Vagina (tissue), 2 donors: ENCODE measurements at places on chromosomes 7 and 10. TPM values are rescaled to one million over a fixed set of nuclear protein-coding genes. Genes with fewer than 3 reads are reported as not detected.

GRCh38 chr7:37216156-37216852 is 232.4 kb downstream of the ELMO1 start:
- DNase-seq = no peak

- DNase-seq = no peak
Observed at GRCh38 chr7:106285855-106286492, 1.2 kb upstream of the NAMPT start.

Gene GTPBP10
- 11.0 TPM for total RNA-seq

Gene SNCG
- total RNA-seq = 36.6 TPM

GRCh38 chr10:32751582-32751981 is 206.4 kb downstream of the ITGB1 start:
- no peak for DNase-seq

DNA sequence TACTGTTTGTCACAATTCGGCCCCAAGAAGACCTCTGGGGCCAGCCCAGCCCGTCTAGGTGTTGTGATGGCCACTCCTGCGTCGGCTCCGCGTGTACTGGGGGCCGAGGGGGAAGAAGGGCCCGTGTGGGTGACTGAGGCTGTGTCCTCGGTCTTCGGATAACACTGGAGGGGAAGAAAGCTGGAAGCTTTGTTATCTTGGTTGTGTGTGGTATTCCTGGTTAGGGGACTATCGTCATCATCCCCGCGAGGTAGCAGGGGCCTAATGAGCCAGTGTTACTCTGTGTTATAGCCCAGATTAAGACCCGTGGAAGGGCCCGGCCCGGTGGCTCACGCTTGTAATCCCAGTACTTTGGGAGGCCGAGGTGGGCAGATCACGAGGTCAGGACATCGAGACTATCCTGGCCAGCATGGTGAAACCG is 854 bp downstream of the MTG1 start:
- no peak for DNase-seq

- no peak for DNase-seq
Observed at GRCh38 chr10:43024524-43024923, 52.3 kb upstream of the RET start.

- peak; percentile 55 for DNase-seq
Observed at GRCh38 chr7:106068986-106069385, 43.1 kb downstream of the SYPL1 start.

DNA sequence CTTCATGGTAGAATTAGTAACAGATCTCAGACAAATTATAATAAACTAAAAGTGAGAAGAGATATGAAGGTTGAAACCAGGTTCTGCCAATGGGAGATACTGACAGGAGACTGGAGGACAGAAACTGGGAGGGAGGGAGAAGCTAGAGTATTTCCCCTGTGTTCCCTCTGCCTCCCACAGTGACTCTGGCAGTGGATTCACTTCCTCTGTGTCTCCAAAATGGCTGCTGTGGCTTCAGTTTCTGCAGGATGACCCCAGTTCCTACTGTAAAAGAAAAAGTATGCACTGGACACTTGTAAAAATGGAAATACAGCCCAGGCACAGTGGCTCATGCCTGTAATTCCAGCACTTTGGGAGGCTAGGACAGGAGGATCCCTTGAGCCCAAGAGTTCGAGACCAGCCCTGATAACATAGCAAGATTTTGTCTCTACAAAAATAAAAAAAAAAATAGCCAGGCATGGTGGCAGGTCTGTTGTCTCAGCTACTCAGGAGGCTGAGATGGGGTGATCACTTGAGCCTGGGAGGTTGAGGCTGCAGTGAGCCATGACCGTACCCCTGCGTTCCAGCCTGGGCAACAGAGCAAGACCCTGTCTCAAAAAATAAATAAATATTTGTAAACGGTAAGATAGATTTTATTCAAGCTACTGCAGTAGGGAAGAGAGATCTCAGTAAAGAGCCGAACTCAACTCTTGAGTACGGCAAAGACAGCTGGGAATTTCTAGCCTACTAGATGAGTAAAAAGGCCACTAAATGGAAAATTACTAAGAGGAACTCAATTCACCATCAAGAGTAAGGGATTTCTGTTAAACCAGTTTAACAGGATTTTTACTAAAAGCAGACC is 156.6 kb upstream of the TRIM24 start:
- no peak for DNase-seq

GRCh38 chr10:19003341-19003740 is 45.3 kb upstream of the MALRD1 start:
- no peak for DNase-seq

Gene ZNF777
- 13.5 TPM for total RNA-seq

Gene CAMK2B
- 3.2 TPM for total RNA-seq

DNA sequence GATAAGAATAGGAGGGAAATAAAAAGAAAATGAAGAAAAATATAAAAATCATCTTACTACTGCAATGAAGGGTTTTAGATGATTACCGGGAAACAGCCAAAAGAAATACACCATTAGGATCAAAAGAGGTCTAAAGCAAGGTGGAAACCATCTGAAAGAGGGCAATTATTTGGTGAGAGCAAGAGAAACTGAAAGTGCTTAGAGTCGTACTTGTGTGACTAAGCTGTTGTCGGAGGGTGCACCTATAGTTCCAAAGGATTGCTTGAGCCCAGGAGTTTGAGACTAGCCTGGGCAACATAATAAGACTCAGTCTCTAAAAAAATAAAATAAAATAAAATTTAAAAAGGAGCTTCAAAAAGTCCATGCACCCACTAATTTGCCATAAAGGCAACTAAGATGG is 169.5 kb downstream of the DKK1 start:
- no peak for DNase-seq

DNA sequence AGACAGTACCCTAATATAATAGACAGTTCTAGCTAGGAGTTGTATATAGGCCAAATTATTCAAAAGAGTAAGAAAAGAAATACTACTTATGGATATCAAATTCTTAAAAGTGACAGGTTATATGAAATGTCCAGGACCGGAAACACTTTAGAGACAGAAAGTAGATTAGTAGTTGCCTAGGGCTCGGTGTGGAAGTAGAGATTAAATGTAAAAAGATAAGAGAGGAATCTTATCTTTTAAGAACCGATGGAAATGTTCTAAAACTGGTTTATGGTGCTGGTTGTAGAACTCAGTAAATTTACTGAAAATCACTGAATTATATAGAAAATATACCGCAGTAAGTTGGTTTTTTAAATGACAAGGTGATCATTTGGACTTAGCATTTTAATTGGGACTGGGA is 147.5 kb upstream of the ASAH2 start:
- no peak for DNase-seq

GRCh38 chr7:112226701-112227276 is 20.3 kb downstream of the ZNF277 start:
- DNase-seq = no peak

- DNase-seq = no peak
Observed at GRCh38 chr10:14384915-14385314, 54.2 kb upstream of the FRMD4A start.

Gene FXYD4
- total RNA-seq = not detected

DNA sequence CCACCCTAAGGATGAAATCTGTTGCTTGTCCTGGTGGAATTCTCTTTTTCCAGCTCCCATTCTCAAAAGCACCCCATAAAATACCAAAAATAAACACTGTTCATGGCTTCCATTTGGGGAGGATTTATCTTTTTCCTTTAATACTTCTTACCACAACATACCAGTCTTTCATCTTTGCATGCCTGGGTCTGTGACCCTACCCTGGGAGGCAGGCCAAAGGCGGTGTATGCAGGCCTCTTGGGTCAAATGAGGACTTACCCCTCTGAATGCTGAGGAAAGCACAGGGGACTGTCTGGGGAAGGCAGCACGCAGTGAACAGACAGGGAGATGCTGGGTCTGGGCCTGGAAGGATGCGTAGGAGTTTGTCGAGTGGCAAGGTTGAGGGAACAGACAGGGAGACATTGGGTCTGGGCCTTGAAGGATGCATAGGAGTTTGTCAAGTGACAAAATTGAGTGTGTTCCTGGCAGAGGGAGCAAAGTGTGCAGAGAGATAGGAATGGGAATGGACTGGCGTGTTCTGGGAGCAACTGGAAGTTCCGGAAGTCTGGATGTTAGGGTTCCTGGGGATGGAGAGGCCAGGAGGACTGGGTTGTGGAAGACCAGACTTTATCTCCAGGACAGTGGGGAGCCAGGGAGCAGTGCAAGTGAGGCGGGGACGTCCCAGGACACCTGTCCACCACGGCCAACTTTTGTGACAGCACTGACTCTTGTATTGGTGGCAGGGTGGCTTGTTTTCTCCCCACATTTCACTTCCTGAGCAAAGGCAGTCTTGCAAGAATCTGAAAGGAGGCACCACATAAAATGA is 40.8 kb downstream of the MYL10 start:
- peak; percentile 49 for DNase-seq

GRCh38 chr7:142697270-142697669 is 52.0 kb upstream of the PRSS1 start:
- no peak for DNase-seq

DNA sequence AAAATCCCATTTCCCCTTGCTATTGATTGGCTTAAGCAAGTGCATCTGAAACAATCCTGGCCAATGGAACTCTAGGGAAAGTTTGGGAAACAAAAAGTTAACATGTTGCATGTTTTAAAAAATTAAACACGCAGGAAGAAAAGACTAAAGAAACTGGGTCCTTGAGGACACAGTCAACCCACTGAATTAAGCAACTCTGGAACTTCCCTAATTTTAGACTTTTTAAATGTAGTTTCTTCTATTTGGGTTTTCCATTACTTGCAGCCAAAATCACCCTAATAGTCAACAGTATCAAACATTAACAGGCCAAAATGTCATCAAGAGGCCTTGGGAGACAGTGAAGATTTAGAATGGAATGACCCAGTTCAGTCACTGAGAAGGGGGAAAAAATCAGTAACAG is 40.6 kb downstream of the OSBPL3 start:
- DNase-seq = no peak

DNA sequence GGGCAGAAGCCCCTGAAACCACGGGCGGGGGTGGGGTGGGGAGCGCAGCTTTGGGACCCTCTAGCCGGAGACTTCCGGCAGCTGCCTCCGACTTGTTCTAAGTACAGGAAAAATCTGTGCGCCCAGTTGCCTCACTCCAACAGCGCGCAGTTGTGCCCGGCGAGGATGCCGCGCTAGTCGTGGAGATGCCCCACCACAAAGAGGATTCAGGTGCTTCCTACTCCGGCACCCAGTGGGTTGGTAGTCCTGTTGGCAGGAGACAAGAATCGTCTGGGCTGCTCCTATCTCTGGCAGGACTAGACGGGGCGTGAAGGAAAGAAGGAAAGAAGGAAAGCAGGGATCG is 465 bp upstream of the NPY start:
- DNase-seq = no peak

Gene RBP4
- 36.8 TPM for total RNA-seq

GRCh38 chr10:1737222-1738061 is at the start of gene ADARB2:
TSS of gene ADARB2 (minus strand) at chr10:1737525.
- no peak for DNase-seq

DNA sequence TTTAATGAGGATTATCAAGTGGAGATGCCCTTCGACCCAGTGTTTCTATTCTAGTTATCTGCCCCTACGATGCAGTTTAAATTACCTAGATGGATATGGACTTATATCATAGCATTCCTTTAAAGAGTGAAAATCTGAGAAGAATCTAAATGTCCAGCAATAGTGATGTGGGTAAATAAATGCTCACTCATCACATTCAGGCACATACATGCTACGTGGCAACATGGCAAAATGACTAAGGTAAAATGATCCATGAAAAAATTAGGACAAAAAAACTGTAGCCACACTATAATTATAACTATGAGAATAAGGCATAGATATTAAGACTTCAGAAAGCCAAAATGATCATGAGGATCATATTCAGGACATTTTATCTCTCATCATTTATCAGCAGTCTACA is 82.4 kb upstream of the PDE1C start:
- DNase-seq = no peak

GRCh38 chr10:79055892-79056291 is 12.9 kb upstream of the ZMIZ1 start:
- no peak for DNase-seq

GRCh38 chr10:78375854-78376785 is 342.5 kb downstream of the RPS24 start:
- DNase-seq = no peak

DNA sequence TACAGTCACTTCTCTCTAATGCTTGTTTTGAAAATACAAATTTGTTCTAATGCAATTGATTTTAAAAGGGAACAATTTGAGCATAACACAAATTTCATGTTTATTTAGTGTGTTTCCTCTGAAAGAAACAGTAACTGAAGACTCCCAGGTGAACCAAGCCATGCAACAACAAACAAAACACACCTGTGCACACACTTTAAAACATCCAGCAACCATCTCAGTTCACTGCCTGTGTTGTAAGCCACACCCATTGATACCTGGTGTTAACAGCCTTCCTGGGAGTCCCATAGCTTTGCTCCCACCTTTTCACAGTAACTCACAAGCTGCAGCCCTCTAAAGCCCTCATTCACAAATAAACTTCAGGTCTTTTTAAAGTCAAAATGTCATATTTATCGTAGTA is 89.3 kb downstream of the DOCK4 start:
- DNase-seq = no peak

DNA sequence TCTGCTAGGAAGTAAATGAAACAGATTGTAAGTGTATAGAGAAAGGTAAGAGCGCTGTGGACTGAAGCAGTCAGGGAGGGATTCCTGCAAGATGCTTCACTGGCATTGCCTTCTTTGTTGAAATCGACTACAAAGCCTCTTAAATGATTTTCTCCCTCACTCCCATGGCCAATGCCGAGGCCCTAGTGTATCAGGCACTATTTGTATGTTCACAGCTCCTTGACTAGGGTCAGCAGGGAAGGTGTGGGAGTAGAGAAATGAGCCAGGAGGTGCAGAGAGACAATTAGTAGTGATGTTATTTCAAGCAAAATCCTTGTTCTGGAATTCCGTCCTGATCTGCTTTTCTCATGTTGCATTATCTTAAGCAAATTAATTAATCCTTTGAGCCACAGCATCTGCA is 22.9 kb upstream of the DUSP5 start:
- no peak for DNase-seq

Gene C10orf143
- 0.74 TPM for total RNA-seq

DNA sequence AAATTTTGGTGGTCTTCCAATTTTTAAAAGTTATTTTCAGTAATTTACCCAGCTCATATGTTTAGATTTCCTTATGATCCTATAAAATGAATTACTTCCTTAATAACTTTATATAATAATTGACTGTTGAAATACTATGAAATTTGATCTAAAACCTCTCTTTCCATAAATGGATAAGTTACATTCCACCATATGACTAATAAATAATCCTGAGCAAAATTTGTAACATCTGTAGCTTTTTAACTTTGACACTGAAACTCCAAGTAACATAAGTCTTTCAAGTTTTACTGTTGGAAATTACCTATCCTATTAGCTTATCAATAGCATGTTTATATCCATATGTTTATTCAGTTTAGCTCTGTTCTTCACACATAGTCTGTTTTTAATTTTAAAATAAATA is 85.3 kb downstream of the HECTD2 start:
- no peak for DNase-seq

- DNase-seq = no peak
Observed at GRCh38 chr10:111561124-111561523, 484.3 kb downstream of the ADRA2A start.

Gene CRYGN
- not detected for total RNA-seq

GRCh38 chr10:78765726-78766335 is 302.9 kb upstream of the ZMIZ1 start:
- no peak for DNase-seq
